ENCODE measurements at places on chromosomes 6 and 20.

DNA sequence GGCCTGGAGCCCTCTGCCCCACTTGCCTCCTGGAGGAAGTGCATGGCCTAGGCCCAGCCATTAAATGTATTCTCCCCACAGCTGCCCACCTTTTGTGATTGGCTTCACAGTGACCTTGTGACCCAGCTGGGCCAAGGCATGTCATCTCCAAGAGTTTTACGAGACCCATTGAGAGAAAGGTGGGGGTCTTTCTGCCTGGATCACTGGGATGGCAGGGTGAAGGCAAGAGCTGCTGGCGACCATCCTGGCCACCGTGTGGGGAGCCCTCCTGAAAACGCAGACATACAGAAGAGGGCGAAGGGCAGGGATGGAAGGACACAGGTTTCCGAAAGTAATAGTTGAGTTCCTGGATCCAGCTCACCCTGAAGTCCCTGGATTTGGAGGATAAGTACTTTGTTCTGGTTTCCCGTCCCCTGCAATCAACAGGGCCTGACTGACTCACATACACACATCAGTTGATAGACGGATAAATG, 12.3 kb upstream of the SPO11 start:
- no peak for DNase-seq

DNA sequence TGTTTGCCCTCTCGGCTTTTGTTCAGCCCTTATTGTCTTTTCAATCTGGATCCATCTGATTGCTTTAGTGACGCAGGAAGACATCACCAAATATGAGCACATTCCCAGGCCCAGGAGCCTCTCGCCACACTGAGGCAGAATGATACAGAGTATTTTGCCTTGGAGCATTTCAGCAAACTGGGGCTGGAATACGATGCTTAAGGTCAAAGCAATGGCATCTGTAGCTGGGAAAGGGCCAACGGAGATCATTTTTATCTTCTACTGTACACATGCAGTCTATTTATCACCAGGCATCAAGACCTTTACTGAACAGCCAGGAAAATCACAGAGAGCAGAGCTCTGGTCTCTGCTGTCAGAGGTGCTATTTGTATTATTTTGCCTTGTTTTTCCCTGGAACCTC, 655.3 kb downstream of the RNF144B start:
- no peak for DNase-seq

DNA sequence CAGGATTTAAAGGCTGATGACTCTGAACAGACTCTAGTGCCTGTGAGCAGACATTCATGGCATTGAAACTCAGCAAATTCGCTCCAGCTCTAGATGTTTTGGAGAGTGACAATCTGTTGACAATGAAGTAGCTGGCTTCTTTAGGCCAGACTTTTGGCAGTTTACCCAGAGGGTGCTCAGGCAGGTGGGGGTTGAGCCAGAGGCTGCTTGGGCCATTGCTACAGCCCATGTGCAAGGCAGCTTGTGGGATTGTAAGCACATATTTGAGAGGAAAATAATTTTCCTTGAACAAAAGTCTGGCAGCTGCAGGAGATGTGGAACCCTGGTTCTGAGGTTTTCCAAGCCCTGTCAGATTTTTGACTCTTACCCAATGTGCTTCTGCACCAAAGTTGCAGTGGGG, 311.6 kb downstream of the CDC5L start:
- DNase-seq: no peak

GRCh38 chr6:91447530-91448254, 860.8 kb upstream of the MAP3K7 start:
- DNase-seq: no peak

- DNase-seq: no peak
These were observed 16.3 kb downstream of the LRRC1 start for GRCh38 chr6:53811082-53811481.

GRCh38 chr20:60808003-60808672, 443.9 kb upstream of the CDH4 start:
- no peak for DNase-seq

DNA sequence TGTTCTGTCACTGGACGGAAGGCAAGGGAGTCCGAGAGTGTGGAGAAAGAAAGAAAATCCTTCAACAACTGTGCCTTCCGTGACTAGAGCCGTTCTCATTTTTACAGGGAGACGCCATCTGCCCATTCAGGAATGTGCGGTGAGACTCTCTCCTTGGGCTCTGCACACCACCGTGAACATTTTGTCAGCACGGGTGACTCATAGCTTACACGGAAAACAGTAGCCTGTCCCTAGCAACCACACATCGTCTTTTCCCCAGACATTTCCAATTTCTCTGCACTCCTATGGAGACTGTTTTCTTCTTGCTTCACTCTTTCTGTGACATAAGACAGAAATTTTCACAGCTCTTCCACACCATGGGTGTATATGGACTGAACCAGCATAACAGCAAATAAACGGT, 55.1 kb downstream of the TBXT start:
- DNase-seq: no peak

- DNase-seq: peak; percentile 91
These were observed 114.4 kb downstream of the CEBPB start for GRCh38 chr20:50304923-50305635.

GRCh38 chr6:96876886-96877545, 20.7 kb downstream of the NDUFAF4 start:
- no peak for DNase-seq

DNA sequence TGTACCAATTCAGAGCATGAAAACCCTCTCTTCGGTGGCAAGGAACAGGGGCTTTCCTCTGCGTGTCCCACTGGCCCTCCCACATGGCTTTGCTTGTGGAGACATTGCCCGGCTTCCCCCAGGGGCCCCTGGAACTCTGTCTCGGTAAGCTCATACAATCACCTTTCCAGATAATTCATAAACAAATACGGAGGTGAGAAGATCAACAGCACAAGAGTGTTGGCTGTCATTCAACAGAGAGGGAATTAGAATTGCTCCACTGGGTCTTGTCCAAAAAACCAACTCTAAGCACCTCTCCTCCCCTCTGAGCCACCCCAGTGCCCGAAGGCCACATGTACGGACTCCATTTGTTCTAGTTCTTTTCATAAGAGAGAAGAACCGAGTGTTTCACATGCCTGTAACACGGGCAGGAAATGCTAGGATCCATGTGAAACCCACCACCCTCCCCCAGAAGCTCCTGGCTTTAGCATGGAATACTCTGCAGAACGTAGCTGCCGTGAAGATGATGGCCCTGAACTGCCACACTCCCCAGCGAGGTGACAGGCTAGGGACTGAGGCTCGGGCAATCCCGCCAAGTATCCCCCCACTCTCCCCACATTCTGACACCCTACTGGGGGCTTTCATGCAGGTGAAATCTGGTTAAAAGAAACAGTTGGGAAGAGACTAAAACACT, 24.6 kb upstream of the FOXC1 start:
- DNase-seq: no peak

GRCh38 chr6:2738373-2738979, 12.2 kb downstream of the MYLK4 start:
- DNase-seq: peak; percentile 45

GRCh38 chr6:30206152-30206551, 7.1 kb downstream of the TRIM26 start:
- no peak for DNase-seq

DNA sequence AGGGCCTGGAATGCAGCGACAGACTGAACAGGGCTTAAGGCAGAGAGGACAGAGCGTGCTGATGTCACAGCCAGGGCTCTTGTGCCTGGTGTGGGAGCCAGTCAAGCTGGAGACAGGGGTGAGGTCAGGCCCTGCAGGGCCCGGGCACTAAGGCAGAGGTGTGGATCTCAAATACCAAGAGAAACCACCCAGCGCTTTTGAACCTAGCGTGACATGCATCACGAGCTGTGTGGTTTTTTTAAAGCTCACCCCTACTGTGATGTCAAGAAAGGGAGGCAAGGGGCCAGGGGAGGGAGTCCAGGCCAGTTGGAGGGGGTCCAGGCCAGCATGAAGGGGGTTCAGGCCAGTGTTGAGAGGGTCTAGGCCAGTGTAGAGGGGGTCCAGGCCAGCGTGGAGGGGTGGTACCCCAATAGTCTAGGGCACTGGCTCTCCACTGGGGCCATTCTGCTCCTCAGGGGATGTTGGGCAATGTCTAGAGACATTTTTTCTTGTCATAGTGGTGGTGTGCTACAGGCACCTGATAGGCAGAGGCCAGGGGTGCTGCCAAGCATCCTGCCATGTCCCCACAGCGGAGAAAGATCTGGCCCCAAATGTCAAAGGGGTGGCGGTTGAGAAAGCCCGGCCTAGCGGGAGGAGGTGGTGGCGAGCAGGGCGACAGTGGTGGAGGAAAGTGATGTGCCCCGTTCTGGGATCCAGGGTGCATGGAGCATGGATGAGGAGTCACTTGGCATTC, 42.6 kb downstream of the RBM38 start:
- no peak for DNase-seq

- no peak for DNase-seq
These were observed 893.9 kb upstream of the MANEA start for GRCh38 chr6:94683409-94683808.

DNA sequence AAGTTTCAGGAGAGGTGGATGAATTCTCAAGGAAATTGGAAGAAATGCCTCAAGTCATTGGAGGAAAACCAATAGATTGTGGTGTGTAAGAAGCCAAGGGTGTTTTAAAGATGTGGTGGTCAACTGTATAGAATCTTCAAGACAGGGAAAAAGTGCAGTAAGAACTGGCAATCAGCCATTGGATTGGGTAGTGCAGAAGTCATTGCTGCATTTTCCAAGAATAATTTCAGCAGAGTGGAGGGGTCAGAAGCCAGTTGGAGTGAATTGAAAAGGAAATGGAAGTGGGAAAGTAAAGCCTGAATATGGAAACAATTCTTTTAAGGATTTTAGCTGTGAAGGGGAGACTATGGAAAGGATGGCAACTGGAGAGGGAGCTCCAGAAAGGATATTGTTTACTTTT, 128.2 kb upstream of the TMEM170B start:
- DNase-seq: no peak

DNA sequence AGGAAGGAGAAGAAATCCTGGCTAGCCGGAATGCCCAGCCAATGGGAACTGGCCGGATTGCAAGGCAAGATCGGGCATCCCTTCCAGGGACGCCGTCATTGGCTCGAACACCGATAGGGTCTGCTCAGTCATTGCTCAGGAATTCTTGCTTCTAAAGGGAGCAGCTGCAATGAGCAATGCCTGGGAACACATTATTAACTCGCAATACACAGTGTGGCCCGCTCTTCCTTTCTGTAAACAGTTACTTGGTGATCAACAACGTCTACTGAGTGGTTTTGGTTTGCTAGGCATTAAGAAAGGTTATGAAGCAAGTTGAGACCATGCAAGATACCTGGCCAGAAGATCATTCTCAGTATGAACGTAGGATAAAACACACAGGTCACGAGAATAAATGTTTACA, 165.4 kb upstream of the CITED2 start:
- peak; percentile 95 for DNase-seq

GRCh38 chr6:94636780-94637385, 940.5 kb upstream of the MANEA start:
- no peak for DNase-seq

- no peak for DNase-seq
These were observed 30.3 kb upstream of the TNFAIP3 start for GRCh38 chr6:137836788-137837187.

- DNase-seq: no peak
These were observed 43.2 kb downstream of the LY86 start for GRCh38 chr6:6631534-6632276.

GRCh38 chr6:23910420-23910819, 215.6 kb upstream of the NRSN1 start:
- DNase-seq: no peak

DNA sequence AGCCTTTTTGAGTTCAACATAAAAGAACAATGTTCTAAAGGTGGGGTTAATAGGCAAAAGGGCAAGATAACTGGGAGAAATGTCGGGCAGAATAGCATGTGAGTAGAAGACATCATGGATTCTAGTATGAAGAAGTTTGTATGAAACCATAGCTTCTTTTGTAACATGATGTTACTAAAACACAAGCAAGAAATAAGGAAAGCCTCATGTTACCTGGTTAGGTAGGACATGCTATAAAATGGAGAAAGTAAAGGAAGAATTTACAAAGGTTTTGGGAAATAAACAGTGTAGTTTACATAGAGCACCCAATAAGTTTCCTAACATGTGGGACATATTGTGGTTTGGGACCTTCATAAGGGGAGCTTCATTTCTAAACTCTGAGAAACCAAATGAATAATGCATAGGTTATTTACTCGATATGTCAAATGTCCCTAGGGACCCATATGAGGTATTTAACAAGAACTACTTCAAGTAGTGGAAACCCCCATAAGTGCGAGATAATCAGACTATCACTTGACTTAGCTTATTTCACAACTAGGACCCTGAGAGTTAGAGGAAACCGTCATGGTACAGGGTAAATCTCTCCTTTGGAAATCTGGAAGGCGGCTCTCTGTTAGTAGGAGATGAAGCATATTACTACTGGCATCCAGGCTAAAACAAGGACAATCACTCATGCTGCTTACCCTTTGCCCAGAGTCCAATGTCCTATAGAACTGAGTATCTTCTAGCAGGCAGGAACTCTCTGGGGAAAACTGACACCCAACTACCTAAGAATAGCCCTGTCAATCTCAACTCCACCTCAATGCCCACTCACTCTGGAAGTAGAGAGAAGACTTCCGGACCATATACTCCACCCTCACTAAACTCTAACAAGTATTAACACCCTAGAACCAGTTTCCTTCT, 57.5 kb downstream of the ILRUN start:
- no peak for DNase-seq
